ENCODE measurements at places on chromosomes 16 and 17.

GRCh38 chr17:45300060-45300751, 16.6 kb downstream of the MAP3K14 start:
- DNase-seq, result no peak

GRCh38 chr17:78973196-78973595, 6.5 kb downstream of the LGALS3BP start:
- DNase-seq, result no peak

- DNase-seq, result no peak
Measured at GRCh38 chr16:907361-907760, 63.4 kb downstream of the LMF1 start.

GRCh38 chr17:1953831-1954230, 71.3 kb downstream of the RTN4RL1 start:
- DNase-seq, result no peak

DNA sequence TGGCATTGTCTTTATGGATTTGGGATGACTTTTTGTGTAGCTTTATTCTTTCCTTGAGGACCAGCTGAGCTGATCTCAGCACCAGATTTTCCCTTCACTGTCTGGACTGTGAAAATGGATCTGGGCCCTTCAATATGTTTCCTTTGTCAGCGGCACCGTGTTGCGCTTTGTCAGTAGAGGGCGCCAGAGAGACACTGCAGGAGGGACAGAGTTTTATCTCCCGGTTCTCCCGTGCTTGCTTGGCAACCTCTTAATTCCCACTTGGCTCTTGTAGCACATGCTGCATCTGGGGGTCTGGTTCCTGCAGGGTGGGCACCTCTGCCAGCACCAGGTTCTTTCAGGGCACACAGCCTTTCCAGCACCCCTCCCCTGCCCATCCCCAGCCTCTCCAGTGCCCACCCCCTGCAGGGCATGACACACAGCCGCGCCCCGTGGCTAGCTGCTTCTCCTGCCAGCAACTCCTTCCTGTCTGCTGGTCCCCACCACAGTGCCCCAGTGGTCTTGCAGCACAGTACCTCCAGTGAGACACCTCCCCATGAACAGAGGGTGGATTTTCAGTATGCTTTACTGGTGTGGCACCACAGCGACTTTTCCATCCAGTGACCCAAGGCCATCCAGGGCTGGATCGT, 19.6 kb downstream of the OR1D5 start:
- no peak for DNase-seq

DNA sequence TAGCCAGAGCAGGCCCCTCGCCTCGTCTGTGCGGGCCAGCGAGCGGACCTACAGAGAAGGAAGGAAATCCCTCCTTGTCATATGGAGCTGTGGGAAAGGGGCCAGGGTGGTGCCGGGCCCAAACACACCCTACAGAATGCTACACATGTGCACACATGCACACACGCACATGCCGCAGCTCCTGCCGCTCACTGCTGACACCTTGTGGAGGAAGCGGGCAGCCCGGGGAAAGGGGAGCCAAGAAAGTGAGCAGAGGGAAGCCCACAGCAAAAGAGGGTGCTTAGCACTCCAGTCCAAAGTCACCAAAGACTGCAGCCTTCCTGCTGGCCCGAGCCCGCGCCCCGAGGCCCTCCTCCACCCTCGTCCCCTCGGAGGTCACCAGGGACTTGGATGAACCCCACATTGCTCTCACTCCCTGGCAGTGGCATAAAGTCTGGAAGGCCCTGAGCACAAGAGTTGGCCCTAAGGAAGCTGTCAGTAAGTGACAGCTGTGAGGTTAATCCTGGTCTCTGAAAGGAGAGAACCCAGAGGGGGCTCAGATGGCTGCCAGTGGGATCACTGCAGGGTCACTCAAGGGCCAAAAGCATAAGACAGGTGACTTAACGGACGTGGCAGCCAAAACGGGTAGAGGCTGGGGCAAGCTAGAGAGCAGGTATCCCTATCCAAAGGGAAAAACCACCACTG, 68.2 kb downstream of the MYO18A start:
- peak; percentile 55 for DNase-seq

DNA sequence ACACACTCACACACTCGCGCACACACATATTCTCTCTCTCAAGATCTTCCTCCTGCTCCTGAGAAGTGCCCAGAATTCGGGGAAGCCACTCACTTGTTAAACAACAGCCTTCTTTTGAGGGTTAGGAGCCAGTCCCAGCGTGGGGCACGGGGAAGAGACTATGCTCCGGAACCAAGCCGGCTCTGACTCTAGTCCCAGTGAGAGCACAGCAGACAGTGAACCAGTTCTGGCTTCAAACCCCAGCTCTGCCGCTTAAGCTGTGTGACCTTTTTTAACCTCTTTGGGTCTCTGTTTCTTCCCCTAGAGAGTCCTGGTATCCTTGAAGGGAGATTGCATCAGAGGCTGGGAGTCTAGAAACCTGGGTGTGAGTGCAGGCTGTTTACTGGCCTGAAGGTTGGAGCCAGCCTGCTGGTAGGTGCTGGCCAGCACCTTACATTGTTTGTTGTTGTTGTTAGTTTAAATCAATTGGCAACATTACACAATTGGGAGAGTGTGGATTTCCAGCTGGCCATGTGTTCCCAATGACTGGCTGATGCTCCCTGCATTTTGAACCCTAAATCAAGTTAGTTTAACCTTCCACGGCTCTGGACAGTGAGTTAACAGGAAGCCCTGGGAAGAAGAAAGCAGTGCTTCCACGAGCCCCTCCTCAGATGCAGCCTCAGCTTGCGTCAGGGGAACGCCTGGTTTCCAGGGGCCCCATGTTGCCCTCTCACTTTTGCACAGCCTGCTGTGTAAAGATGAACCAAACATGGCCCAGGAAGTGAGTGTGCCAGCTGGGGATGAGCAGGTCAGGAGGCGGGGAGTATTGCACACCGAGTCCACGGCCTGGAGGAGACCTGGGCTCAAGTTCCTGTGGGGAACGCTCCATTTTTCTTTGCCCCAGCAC, 71.5 kb downstream of the GAS7 start:
- DNase-seq, result no peak

DNA sequence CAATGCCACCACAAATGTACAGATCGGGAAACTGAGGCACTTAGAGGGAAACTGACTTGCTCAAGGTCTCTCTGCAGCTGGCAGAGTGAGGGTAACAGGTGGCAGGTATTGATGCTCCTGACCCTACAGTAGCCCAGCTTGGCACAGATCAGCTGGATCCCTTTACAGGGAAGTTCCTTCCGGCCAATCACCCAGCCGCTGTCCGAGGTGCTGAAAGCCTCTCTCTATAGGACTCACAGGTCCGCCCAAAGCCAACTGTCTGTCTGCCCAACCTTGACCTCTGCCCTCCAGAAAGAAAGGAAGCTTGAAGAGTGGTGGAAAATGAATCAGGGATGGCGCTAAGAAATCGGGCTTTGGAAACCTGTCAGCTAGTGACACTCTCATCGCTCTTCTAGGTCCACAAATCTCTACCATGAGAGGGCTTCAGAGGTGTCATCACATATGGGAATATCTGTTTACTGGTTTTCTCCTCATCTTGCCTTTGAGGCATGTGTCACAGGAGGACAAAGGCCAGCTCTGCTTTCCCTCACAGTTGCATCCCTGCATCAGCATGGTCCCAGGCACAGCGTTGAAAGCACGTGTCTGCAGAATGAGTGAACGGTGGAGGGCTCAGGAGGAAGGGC, 246.2 kb downstream of the KATNIP start:
- peak; percentile 25 for DNase-seq

- peak; percentile 58 for DNase-seq
Measured at GRCh38 chr17:79192503-79193351, 118.1 kb downstream of the ENGASE start.

GRCh38 chr16:82621781-82622180, 5.0 kb upstream of the CDH13 start:
- no peak for DNase-seq

DNA sequence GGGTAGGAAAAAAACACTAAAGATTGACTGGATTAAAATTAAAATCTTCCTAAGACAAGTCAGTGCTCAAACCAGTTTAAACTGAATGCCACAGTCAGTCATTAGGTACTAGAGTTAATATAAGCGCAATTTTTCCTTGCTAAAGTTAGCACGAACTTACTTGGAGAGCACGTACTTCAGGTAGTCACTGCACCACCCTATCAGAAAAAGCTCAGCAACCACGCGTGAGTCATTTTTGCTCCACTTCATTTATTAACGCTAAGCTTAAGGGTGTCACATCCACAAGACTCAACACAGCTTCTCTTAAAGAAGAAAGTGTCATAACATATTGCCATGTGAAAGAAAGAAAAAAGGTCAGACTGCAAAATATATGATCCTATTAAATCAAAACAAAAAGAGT, 53.1 kb downstream of the TEX2 start:
- peak; percentile 25 for DNase-seq

GRCh38 chr17:8105957-8106398, 12.3 kb downstream of the ALOXE3 start:
- peak; percentile 58 for DNase-seq

- peak; percentile 59 for DNase-seq
Measured at GRCh38 chr17:52106638-52107261, 51.8 kb downstream of the CA10 start.

DNA sequence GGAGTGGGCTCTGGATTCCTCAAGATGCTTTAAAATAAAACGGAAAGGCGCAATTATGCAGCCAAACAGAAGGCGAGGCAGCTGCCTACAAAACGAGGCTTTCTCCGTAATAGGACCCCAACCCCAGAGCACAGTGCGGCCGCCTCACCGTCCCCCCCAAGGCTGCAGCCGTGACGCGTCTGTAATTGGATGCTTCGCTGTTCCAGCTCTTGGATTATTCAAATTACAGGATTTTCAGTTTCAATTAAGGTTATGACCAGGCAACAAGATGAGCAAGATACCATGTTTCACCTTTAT, 37.3 kb upstream of the ABR start:
- DNase-seq, result no peak

GRCh38 chr16:88649195-88649923, 1.5 kb downstream of the CYBA start:
- DNase-seq, result no peak

- DNase-seq, result peak; percentile 19
Measured at GRCh38 chr16:14286368-14287230, 215.5 kb downstream of the MRTFB start.

GRCh38 chr16:24488045-24488444, 51.3 kb upstream of the RBBP6 start:
- DNase-seq, result no peak

- DNase-seq, result no peak
Measured at GRCh38 chr17:73482894-73483293, 161.4 kb downstream of the SDK2 start.

- DNase-seq, result no peak
Measured at GRCh38 chr17:12342161-12342560, 321.5 kb downstream of the MAP2K4 start.

DNA sequence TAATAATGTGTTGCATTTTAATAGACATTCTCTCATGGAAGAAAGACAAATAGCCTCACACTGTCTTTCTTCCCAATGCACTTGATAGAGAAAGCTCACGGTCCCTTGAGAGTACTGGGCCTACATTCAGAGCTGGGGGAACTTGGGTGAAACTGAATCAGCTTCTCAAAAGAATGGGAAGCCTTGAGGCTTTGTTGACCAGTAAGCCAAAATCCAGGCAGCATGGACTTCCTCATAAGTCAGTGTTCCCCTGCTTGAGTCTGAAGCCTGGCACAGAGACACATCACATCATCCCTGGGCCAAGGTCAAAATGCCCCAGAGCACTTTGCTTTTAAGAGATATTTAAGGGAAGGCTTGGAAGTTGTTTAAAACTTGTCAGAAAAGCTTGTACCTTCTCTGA, 302.2 kb upstream of the SALL1 start:
- no peak for DNase-seq

DNA sequence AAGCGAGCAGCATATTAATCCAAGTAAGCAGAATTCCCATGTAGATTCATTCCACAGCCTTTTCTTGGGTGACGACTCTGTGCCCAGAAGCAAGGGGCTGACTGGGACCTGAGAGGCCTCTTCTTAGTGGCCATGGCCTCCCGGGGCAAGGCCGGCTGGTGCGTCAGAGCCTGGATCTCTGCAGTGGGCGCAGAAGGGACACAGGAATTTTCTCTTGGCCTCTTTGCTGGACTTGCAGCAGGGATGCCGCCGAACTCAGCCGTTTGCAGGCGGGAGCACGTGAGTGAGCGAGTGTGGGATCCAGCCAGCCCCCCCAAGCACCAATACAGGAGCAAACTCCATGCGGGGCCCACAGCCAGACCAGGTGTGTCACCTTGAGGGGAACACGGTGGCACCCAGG, 151.8 kb downstream of the RPTOR start:
- DNase-seq, result no peak

DNA sequence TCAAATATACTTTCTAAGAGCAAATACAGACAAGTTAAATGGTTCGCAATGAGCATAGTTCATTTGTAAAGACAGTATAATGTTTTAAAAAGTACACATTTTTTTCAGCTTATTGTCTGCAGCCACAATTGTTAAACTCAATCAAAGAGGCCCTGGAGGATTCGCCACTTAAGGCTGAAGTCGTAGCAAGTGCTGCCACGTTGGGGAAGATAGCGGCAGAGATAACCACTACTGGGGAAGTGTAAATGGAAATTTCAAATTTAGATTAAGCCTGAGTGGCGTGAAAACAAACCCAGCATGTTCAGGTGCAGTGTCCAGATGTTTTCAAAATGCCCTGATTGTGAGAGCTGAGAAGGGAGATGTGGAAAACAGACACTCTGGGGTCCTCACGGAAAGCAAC, 8.4 kb downstream of the PMP22 start:
- no peak for DNase-seq

- no peak for DNase-seq
Measured at GRCh38 chr17:64329588-64329987, 61.1 kb downstream of the PECAM1 start.
